ENCODE measurements at places on chromosomes 2 and 18.

DNA sequence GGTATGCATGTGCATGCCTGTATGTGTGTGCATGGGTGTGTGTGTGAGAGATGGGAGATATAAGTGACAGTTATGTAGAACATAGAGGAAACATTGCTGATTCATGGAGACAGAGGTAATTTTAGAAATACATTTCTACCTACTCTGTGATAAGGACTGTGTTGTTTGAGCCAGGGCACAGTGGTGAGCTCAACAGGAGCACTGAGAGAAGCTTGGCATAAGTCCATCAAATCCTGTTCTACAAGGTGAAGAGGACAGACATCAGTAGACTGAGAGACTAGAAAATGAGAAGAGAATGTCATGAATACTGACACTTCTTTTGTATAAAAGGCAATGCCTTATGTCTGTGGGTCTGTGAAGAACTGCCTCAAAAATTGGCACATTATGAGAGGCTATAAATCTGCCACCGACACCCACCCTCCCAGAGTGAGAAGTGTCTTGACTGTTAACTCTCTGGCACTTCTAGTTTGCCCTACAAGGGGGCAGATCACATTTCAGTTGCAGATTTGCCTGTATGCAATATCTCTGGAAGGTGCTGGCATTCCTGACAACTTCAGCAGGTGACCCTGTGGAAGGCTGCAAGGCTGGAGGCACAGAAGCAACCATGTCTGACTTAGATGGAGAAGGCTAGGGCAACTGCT lies 962.3 kb upstream of the NRXN1 start:
- DNase-seq = no peak

- DNase-seq = no peak
Measured at GRCh38 chr2:9328931-9329330, 94.4 kb downstream of the ITGB1BP1 start.

DNA sequence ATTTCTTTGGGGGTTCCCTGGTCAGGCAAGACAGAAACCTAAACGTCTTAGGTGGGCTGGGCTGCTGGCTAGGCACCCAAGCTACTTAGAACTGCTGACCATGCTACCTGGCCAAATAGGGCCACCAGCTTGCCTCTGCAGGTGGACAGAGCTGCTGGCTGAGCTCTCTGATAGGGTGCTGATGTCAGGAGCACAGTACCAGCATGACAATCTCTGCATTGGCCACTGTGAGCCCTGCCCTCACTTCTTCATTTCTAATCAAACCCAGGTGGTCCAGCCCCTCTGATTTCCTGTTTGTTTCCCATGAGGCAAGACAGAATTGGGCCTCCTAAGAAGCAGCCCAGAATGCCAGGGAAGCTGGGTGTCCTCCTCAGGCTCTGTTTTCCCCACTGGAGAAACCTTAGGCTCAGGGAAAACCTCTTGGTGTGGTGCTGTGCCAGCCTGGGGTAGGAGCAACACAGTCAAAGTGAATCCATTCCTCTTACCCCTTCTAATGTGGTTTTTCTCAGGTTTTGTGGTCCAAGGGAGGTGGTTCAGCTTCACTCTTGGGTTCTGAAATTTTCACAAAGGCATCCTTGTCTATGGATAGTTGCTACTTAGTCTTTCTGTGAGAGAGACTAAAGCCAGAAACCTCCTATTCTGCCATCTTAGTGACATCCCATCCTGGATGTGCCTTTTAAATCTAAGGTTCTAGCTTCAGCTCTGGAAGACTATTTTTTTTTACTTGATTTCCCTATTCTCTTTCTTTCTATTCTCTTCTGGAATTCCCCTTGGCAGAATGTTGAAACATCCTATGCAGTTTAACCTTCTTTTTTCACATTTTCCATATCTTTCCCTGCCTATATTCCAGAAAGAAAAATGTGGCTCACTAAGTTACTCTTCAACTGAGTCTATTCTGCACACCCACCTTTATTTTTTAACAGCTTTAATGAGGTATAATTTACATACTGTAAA lies 15.2 kb downstream of the SP100 start:
- no peak for DNase-seq

DNA sequence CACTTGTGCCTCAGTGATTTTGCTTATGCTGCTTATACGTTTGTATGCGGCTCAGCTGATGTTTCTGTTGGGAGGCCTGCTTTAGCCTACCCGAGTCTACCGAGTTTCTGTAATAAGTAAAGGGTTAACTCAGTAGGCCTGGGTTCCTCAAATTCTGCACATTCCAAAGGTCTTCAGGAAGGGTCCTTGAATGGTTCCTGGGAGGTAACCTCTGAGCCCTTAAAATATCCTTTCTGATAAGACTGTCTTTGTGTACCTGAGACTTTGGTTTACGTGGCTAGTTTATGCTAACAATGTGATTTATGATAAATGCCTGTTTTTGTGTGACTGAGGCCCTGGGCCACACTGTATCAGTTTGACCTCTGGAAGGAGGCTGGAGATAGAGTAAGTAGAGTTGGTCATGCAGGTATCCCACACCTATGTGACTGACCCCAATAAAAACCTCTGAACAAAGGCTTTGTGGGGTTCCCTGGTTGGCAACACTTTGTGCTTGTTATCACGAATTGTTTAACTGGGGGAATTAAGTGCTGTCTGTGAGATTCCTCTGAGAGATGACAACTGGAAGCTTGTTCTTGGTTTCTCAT lies 18.9 kb upstream of the PNPT1 start:
- no peak for DNase-seq

GRCh38 chr2:131659168-131659572 lies 131.5 kb downstream of the CCDC74A start:
- no peak for DNase-seq

DNA sequence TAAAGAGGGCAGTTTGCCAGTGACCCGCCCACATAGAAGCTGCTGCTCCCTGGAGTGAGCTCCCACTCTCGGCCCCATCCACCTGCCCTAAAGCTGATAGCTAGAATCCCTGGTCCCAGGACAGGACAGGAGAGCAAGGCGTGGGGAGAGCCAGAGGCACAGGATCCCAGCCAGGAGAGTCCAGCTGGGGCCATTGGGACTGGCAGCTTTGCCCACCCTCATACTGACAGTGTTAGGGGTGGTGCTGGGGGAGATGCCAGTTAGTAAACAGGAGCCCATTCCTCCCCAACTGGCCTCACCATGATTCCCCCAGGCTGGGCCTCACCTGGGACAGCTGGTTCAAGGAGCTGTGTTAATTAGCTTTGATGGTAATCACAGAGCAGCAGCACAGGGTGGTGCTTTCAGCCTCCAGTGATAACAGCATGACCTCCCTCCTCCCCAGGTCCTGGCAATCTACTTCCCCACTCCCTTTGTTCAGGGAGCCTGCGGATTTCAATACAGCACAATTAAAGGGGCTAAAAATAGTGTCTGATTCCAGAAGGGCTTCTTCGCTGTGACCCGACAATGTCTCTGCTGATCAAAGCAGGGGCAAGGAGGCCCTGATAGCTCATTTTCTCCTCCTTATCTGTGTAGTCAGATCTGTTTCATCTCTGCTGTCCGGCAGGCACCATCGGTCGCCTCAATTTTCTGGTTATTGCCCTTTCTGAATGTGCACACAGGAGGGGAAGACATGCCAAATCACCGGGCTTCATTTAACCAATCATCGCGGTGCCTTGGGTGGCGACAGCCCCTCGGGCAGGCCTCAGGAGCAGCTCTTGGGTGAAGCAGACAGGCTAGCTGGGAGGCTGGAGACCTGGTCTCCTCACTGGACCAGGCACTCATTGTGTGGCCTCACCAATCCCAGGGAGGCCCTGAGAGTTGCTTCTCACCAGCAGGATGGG lies 119.9 kb upstream of the TEX51 start:
- no peak for DNase-seq
